ENCODE measurements at places on chromosomes 5 and 9.

DNA sequence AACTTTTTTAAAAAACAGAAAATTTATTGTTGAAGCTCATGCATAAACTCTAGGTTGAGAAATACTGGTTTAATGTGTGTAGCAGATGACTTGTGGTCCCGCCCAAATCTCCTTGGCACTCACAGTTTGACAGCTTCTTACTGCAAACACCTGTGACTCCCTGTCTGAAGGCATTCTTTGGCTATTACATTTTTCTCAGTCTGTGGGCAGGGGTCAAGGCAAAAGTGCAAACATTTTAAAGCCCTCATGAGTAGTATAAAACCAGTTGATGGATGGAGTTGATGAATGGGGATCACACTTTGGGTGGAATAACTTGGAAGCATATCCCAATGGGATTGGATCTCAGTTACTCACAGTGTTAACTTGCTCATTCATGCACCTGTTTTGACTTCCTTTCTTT is 1007.0 kb upstream of the NUDT12 start:
- DNase-seq, result no peak

DNA sequence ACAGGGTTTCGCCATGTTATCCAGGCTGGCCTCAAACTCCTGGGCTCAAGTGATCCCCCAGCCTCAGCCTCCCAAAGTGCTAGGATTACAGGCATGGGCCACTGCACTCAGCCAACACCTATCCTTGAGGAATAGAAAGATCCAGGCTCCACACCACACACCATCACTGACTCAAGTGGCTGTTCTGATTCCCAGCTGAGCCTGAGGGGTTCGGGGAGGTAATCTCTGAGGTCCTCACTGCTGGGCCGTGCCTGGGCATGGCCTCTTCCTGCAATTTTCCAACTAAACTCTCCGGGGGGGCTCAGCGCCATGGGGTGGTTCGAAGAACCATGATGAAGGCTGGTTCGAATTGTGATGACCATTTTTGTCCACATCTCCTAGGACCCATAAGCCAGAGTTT is 31.0 kb upstream of the IL17B start:
- no peak for DNase-seq

DNA sequence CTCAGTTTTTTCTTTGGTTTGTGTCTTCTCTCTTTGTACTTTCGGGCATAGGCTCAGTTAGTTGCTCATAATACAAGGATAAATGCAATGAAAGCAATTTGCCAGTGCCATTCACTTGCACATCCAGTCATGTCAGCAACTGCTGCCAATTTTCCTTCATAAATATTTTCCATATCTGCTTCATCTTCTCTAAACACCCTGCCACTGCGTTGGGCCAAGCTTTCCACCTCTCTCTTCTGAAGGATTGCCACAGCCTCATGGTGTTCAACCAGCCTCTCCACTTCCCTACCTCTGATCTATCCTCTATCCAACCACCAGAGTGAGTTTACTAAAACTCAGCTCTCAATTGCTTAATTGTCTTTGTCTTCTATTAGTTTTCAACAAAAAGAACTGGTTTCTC is 192.5 kb upstream of the ZNF462 start:
- no peak for DNase-seq

GRCh38 chr9:131094622-131095021 is 1.7 kb upstream of the AIF1L start:
- DNase-seq, result no peak

GRCh38 chr5:56494300-56494731 is 261.2 kb upstream of the ANKRD55 start:
- DNase-seq, result no peak

GRCh38 chr5:93708442-93708841 is 33.0 kb downstream of the POU5F2 start:
- no peak for DNase-seq

Measured in NCI-H2081 (cell line).